ENCODE measurements at places on chromosomes 12 and 14.

DNA sequence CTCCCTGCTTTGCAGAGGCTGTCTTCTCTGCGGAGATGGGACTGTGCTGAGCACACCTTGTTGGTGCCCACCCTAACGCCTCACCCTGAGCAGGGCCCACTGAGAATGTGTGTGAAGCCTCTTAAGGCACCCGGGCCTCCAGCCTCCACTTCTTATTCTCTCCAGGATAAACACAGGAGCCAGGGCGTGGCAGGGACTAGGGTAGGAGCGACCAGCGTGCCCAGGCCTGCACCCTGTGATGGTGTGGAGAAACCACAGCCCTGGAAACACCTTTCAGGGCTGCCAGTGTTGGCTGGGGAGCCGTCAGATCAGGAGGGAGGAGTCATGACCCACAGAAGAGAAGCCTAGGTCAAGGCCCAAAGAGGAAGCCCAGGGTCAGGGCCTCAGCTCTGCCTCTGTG is 41.3 kb downstream of the VDR start:
- no peak for DNase-seq

- DNase-seq, result no peak
Measured at GRCh38 chr12:123657211-123657610, 13.7 kb upstream of the TCTN2 start.

- DNase-seq, result no peak
Measured at GRCh38 chr12:10709808-10710207, 13.3 kb downstream of the YBX3 start.

GRCh38 chr12:60014436-60014835 is 418.6 kb downstream of the SLC16A7 start:
- DNase-seq, result no peak

- DNase-seq, result no peak
Measured at GRCh38 chr12:56900583-56900982, 33.6 kb downstream of the SDR9C7 start.

- DNase-seq, result no peak
Measured at GRCh38 chr12:24797901-24798300, 151.0 kb downstream of the BCAT1 start.

- DNase-seq, result no peak
Measured at GRCh38 chr12:19095756-19096480, 33.6 kb upstream of the PLEKHA5 start.

- DNase-seq, result no peak
Measured at GRCh38 chr12:122452701-122453285, 30.3 kb upstream of the CLIP1 start.

- DNase-seq, result no peak
Measured at GRCh38 chr14:38389681-38390080, 133.8 kb upstream of the CLEC14A start.

Data from cortex of kidney (tissue), 1 donor.